Stimulated activated CD8-positive, alpha-beta memory T cell treated with anti-CD3 and anti-CD28 coated beads, Interleukin-4, amount 100 ng/mL, for 24 hours (primary cell): ENCODE measurements at places on chromosomes 11 and 22.

GRCh38 chr11:96207459-96208449, 135.2 kb downstream of the MAML2 start:
- DNase-seq: no peak

DNA sequence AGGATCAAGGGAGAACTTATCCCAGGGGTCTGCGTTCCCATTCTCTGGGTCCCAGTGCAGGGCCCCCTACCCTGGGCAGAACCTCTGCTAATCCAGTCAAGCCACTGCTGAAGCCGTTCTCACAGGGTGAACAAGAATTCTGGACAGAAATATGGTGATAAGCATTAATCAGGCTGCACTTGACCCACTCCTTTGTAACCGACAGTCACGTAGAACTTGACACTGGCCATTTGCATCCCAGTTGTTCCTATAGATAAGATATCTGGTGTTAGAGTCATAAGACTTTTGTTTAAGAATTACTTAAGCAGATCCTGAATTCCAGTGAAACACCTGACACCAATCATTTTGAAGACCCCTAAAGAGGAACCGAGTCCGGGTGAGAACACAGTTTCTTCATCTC, 107.5 kb upstream of the THY1 start:
- no peak for DNase-seq

- no peak for DNase-seq
Observed at GRCh38 chr11:72642043-72642883, 32.0 kb downstream of the PDE2A start.

DNA sequence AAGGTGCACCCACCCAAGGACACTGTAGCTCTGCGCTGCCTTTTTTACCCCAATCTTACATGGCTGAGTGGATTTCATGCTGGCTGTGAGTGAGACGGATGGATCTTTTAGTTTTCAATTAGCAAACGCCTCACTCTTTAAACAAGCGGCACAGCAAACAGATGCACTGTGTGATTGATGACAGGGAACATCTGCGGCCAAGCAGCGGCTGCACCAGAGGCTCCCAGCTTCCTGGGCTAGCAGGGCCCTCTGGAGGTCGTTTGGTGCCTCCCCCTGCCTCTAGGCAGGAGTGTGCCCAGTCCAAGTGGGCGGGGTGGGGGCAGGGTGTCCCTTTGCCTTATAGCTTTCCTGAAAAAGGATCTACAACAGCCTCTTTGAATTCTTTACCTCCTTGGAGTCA, 2.1 kb upstream of the DRD2 start:
- DNase-seq: no peak

- no peak for DNase-seq
Observed at GRCh38 chr11:13074714-13075464, 65.8 kb downstream of the RASSF10 start.

GRCh38 chr11:14443638-14444037, 56.0 kb downstream of the COPB1 start:
- no peak for DNase-seq

GRCh38 chr22:27032091-27032761, 374.8 kb downstream of the MIAT start:
- no peak for DNase-seq

DNA sequence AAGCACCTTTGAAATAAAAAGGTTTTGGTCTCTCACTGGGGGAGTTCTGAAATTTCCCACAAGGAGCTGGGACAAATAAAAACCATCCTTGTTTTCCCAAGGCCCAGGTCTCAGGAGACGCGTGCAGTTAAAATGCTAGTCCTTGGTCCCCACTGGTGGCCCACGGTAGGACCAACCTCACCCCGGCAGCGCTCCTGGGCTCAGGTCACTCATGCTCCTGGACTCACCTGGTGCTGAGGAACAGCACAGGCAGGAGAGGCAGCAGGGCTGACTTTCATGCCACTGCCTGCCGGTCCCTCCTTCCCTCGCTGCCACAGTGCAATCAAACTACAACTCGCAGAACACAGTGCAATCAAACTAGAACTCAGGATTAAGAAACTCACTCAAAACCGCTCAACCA, 356.8 kb upstream of the CCDC179 start:
- no peak for DNase-seq

DNA sequence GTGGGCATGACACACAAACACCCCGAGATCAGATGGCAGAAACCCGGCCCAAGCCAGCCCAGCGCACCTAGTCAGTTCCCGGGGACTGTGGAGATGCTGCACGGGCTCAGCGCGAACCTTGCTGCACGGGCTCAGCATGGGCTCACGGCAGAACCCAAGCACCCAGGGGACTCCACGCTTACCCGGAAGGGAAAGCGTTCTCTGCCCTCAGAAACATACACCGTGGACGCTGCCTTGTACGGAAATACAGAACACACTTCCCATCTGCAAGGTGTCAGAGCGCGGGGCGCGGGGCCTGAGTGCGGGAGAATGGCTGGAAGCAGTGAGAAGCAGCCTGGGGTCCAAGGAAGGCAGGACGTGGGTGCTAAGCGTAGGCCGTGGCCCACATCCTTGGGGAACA, 319.9 kb downstream of the NTM start:
- no peak for DNase-seq

GRCh38 chr11:10349806-10350205, 44.9 kb downstream of the ADM start:
- no peak for DNase-seq

GRCh38 chr11:72102162-72102561, 935 bp downstream of the LAMTOR1 start:
- no peak for DNase-seq

DNA sequence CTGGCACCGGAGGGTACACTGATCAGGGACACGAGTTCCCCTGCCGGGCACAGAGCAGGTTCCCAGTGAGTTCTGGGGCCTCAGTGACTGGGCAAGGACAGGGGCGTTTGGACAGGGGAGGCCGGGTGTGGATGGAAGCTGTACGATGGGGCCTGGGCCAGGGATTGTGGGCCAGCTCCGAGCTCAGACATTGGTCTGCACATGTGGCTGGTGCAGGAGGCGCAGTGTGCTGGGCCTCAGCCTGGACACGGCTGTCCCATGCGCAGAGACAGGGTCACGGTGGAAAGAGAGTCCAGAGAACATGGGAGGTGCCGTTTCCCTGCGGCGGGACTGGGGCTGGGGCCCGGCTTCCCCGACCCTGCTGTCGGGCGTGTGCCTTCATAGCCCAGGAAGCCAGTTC, 60.7 kb downstream of the CDKN1C start:
- no peak for DNase-seq

DNA sequence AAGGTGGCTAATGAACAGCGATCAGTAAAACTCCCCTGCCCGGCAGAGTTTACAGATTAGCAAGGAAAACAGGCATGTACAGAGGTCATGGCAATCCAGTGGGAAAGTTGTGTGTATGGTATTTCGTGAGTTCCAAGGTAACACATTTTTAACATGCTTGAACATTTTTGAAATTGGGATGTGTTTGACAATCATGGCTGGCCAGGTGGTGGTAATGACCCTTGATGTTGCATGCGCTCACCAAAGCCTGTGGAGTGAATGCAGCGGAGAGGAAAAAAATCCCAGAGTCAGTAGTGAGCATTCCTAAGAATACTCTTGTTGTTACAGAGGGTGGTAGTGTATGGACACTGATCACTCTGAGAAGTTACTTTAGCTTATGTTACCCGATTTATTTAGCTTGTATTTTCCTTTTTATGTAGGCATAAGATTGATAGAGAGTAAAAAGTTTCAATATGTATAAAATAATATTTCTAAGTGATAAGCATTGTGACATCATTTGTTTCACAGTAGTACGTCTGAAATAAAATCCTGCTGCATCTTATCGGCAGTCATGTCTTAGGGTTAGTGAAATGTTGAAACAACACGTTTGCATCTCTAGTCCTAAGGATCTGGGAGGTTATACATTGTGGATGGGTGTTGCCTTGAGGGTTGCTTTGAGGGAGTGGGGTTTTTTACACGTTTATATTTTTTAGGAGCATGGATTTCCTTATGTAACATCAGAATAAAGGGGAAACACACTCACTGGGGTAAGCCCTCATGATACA, 8.7 kb downstream of the TEAD1 start:
- no peak for DNase-seq

DNA sequence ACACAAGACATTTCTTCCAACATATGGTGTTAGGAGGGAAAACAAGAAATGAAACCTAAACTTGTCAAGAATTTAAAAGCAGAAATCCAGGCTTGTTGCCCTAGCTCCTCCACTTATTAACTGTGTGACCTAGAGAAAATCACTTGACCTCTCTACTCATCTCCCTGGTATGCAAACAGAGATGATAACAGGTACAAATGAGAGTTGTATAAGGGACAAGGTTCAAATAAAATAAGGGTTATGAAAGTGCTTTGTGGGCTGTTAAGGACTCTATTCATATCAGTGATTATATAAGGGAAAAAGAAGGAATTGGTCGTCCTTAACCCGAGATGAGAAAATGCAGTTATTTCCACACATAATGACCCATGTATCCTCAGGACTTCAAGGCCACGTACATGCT, 372.7 kb upstream of the TENM4 start:
- DNase-seq: no peak
